ENCODE measurements at places on chromosomes 2 and 18.

DNA sequence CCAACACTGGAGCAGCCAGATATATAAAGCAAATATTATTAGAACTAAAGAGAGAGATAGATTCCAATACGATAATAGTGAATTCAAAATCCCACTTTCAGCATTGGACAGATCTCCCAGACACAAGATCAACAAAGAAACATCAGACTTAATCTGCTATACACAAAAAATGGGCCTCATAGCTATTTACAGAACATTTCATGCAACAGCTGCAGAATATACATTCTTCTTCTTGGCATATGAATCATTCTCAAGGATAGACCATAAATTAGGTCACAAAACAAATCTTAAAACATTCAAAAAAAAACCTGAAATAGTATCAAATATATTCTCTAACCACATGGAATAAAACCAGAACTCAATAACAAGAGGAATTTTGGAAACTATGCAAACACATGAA is 23.8 kb upstream of the BAZ2B start:
- no peak for DNase-seq

DNA sequence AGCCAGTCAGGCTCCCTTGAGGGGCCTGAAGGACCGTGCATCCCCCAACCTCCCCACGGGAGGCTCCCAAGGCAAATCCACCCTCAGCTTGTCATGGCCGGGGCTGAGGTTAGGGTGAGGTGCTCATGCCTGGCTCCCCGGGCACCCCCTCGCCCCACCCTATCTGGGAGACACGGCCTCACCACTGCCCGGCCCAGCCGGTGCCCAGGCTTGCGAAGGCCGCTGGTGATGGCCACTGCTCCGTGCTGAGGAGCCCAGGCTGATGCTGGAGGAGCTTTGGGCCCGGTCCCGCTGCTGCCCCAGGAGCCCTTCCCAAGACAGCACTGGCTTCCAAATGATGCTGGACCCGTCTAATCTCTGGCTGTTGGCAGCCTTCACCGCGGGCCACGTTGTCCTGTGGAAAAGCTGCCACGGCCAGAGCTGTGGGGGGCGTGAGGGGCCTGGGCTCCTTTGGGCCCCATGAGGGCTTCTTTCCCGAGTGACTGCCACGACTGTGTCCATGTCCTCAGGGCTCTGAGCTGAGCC is 135.7 kb upstream of the CTDP1 start:
- no peak for DNase-seq

DNA sequence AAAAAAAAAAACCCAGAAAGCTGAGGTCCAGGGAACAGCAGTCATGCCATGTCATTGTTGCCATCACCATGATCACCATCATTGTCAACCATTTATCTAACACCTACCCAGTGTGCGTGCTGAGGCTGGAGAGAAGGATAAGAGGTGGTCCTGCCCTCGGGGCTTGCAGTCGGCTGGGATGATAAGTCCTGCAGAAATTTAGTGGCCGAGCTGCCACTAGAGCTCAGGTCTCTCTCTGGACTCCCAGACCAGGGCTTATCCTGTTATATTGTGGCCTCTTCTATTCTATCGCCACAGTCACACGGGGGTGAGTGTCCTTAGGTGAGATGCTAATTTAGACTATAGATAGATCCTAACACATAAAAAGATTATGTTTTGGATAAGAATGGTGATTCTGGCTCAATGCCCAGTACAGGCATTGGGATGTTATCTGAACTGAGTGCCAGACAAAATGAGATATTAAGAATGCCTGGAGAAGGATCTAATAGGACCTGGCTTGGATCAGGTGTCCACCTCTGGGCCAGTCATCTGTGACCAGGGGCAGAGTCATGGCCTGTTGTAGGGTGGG is 43.2 kb upstream of the YWHAQ start:
- no peak for DNase-seq

DNA sequence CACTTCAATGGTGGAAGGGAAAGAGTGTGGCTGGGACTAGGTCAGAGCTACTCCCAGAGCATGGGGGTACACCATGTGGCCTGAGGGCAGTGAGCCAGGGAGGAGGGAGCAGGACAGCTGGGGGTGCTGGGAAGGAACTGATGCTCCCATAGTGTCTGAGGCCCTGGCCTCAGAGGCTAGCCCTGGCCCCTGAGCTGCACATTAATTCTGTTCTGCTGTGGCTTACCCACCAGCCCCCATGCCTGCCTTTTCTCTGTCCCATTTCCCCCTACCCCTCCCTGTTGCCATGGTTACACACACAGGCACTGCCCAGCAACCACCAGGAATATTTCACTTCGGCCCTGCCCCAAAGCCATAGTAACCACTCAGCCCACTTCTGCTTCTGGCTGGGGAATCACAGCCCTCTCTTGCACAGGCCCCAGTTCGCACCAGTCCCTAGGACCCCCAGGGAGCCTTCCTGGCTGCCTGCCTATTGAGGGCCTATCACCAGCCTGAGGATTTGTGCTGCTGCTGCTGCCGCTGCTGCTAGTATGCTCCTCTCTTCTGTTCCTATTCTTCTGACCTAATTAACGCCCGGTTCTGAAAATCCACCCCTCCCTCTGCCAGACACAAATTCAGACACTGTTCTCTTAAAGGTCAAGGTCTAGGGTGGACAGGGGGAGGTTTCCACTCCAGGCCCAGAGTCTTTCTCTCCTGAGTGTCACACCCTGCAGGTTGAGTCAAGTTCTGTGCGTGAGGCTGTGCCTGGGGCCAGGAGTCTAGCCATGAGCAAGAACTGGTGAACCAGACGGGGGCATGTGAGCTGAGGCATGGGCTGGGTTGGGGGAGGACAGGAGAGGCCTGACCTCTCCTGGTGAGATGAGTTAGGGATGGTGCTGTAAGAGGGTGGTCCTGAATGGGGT is 87.1 kb upstream of the MCFD2 start:
- no peak for DNase-seq

DNA sequence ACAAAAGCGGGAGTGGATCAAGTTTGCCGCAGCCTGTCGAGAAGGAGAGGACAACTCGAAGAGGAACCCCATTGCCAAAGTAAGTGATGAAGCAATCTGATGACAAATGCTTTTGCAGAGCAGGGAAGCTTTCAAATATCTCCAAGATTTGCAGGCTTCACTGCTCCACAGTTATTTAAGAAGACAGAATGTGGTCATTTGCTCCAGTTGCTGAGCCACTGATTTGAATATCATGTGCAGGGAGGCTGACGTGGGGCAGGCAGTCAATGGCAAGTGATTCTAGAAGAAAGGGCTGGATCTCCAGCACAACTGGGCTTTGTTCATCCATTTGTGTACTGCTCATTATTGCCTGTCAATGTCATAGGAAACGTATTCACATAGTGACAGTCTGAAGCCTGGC is 10.2 kb downstream of the DSG4 start:
- DNase-seq: no peak

- DNase-seq: no peak
Measured at GRCh38 chr2:28606986-28607441, 111.2 kb downstream of the PLB1 start.

GRCh38 chr18:33404244-33404873 is 36.2 kb downstream of the CCDC178 start:
- DNase-seq: no peak

DNA sequence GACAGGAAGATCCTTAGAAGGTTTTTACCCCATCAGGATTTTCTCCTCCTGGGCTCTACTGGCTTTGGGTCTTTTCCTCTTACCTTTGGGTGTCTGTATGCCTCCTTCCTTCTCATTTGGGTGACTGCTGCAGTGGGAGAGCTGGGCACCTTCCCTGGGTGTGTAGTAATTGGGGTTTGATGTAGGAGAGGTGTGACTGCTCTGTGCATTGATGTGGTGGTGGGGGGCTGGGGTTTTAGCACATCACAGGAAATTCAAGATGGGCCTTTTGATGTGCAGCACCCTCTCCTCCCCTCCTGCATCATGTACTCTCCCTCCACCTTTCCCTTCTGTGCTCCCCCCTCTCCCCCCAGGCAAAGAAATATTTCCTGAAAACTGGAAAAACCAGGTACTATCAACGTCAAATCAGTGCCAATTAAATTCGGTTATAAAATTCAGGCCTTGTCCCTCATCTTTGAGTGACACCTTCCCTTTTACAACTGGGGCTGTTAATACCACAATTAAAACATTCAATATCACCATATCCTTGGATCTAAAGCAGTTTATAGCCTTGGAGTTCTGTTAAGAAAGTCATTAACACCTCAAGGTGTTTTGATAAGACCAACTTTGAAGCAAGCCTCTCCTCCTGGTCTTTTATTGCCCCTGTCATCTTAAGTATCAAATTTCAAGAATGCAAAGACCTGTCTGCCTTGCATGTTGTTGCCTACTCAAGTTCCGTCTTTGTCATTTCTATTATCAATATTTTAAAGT is 23.3 kb downstream of the EDAR start:
- DNase-seq: no peak

Measured in progenitor cell of endocrine pancreas (in vitro differentiated cells).